ENCODE measurements at places on chromosomes 11 and 22.

DNA sequence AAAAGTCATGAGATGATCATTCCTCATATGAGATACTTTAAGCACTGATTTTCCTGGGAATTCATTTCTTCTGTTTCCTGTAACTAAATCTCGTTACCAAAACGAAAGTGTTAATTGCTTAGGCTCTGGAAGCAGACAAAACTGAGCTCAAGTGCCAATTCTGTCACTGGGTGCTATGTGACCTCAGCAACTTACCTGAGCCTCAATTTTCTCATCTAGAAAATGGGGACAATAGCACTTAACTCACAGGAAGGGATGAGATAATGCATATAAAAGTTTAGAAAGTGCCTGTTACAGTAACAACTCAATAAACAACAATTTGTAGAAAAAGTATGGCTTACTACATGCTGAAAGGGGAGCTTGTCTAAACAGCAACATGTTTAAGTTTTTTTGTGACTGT, 170.2 kb upstream of the MTMR2 start:
- no peak for DNase-seq

- no peak for DNase-seq
Measured at GRCh38 chr11:62472063-62472884, 53.4 kb downstream of the SCGB1A1 start.

DNA sequence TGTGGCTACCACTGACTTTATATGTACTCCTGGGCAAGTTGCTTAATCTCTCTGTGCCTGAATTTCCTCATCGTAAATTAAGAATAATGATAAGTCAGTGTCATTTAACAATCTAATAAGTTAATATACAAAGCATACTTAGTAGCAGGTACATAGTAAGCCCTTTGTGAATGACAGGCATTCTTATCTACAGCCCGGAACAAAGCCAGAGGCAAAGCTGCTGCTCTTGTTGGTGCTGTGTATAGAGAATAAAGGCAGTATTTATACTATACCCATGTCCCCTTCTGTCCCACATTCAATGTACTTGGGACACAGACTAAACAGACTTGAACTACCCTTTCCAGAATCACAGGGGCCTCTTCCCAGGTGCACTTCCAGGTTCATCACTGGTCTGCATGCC, 229.7 kb upstream of the NCAM1 start:
- no peak for DNase-seq

DNA sequence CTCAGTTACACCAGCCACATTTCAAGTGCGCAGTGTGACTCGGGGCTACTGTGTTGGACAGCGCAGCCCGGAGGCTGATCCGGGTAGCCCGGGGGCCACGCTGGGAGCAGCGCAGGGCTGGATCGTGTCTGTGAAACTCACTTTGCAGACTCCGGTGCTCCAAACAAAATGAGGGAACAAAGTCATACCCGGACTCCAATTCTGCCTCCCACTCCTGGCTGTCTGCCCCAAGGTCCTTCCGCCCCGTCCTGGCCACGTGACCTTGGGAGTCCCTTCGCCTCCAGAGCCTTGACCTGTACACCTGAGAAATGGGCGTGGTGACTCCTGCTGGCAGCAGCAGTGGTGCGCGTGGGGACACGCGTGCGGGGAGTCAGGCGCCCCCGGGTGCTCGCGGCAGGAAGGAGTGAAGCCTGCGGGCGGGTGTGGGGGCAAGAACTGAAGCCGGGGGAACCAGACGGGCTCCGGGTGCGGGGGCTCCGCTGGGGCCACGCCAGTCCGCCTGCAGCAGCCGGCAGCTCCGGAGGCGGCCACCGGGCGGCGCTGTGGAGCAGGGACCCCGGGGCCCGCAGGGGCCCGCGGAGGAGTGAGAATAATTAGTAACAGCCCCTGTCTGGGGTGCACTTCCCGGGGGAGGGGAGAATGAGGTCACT, 42.4 kb downstream of the KCNJ4 start:
- peak; percentile 73 for DNase-seq

Data from activated T-cell treated with anti-CD3 and anti-CD28 coated beads, Interleukin-2, amount 50 U/mL, for 72 hours (primary cell).